ENCODE measurements at places on chromosomes 16 and 17.

- DNase-seq, result no peak
Measured at GRCh38 chr16:74071996-74072535, 224.5 kb upstream of the PSMD7 start.

- DNase-seq, result no peak
Measured at GRCh38 chr17:77769762-77770161, 188.7 kb upstream of the TNRC6C start.

DNA sequence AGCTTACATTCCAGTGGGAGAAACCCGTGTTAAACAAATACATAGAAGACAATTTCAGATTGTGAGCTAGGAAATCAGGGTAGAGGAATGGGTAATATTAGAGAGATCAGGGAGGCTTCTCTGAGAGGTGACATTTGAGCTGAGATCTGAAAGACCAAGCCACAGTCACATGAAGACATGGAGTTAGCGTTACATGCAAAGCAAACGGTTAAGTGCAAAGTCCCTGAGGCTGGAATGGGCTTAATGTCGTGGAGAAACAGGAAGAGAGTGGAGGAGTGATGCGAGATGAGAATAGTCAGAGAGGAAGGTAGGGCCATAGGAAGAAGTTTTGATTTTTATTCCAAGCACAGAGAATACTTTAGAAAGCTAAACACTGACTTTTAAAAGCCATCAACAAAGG lies 246.1 kb downstream of the IRX3 start:
- no peak for DNase-seq

GRCh38 chr17:12316021-12316420 lies 295.3 kb downstream of the MAP2K4 start:
- no peak for DNase-seq

GRCh38 chr17:79079421-79080200 lies 5.0 kb downstream of the ENGASE start:
- no peak for DNase-seq

GRCh38 chr17:80477647-80478478 lies 1.5 kb upstream of the NPTX1 start:
- DNase-seq, result no peak

- no peak for DNase-seq
Measured at GRCh38 chr16:19842426-19843157, 42.1 kb downstream of the GPRC5B start.

DNA sequence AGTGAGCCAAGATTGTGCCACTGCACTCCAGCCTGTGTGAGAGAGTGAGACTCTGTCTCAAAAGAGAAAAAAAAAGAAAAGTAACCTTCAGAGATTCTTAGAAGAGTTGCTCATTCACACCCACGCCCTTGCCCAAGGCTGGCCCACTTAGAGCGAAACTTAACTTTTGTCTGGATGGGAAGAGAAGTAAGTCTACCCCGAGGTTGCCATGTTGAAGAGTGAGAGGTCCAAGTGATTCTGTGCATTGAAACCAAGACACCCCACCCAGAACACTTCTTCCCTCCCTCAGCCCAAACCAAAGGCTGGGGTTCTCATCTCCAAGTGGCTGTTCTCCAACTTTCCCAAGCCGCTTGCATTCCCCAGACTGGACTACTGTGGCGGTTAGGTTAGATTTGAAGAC lies 2.4 kb upstream of the CISD3 start:
- DNase-seq, result no peak

GRCh38 chr16:9412915-9413264 lies 321.4 kb downstream of the HAPSTR1 start:
- no peak for DNase-seq

DNA sequence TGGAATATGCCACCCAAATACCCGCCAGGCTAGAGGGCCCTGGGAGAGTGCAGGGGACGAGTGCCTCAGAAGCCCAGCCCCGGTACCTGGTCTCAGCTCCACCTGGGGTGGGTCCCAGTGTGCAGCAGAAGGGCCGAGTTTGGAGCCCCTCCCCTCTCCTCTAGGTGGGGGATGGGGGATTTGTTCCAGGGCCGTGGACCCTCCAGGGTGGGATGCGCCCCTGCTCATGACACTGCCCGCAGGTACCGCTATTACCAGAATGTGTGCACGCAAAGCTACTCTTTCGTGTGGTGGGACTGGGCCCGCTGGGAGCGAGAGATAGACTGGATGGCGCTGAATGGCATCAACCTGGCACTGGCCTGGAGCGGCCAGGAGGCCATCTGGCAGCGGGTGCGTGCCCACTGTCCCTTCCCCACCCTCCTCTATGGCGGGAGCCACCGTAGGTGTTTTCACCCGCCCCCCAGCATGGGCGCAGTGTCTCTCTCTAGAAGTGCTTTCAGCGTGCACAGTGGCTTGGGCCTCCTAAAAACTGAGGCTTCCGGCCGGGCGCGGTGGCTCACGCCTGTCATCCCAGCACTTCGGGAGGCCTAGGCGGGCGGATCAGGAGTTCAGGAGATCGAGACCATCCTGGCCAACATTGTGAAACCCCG lies 1.2 kb downstream of the NAGLU start:
- DNase-seq, result no peak

DNA sequence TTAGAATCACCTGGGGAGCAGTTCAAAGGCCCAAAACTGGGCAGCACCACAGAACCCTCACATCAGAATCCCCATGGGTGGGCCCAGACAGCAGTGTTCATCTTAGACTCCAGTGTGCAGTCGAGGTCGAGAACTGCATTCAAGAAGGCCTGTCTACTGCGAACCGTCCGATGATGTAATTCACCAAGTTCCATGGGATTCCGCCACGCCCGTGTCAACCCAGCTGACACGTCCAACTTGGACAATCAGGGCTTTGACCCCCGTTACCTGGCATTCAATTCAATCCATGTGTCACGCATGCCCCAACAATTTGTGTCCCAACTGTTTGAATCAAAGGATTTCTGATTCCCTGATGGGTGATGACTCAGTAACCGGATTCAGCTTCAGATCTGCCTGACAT lies 9.2 kb downstream of the HSBP1 start:
- DNase-seq, result no peak

DNA sequence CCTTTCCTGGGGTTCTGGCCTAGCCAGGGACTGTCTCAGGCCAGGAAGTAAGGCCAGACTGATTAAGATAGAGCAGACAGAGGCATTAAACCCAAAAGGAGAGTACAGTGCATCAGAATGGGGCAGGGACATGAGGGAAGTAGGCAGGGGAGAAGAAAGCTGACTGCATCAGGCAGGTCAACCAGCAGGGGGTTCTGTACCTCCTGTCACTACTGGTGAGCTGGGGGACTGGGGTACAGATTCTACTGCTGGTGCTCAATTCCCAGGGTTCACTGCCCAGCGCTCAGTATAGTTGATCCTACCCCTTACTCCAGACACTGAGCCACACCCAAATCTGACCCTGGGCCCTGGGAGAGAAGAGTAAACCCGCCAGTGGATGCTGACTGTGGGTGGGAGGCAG lies 12.9 kb upstream of the MTMR4 start:
- no peak for DNase-seq

- DNase-seq, result peak; percentile 87
Measured at GRCh38 chr16:66996324-66996982, 8.1 kb downstream of the CES4A start.

DNA sequence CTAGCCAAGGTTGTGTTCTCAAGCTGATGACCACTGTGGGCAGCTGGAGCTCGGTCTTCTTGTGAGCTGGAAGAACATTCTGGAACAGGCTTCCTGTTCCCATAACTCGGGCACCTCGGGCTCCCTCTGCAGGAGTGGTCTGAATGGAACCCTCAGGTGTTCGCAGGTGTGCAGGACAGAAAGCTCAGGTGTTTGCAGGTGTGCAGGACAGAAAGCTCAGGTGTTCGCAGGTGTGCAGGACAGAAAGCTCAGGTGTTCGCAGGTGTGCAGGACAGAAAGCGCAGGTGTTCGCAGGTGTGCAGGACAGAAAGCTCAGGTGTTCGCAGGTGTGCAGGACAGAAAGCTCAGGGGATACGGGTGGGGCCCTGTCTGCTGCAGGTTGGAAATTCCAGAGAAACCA lies 109.0 kb upstream of the CACNG5 start:
- no peak for DNase-seq

DNA sequence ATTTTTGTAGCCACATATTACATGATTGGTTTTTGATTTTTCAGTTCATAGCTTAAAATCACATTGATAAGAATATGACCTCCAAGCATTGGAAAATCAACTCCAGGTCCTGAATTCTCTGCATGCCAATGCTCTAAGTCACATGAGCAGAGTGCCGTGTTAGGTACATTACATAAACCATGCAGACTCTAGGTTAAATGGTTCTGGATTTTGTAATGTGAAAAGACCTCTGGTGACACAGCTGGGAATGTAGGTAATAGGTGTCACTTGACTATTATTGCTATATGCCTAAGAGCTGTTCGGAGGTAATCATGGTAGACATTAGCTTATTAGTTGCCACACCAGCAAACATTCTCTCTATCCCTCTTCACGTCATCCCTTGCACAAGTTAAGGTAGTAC lies 231.1 kb upstream of the SALL1 start:
- DNase-seq, result no peak

GRCh38 chr16:83404261-83404660 lies 403.5 kb upstream of the HSBP1 start:
- DNase-seq, result no peak

DNA sequence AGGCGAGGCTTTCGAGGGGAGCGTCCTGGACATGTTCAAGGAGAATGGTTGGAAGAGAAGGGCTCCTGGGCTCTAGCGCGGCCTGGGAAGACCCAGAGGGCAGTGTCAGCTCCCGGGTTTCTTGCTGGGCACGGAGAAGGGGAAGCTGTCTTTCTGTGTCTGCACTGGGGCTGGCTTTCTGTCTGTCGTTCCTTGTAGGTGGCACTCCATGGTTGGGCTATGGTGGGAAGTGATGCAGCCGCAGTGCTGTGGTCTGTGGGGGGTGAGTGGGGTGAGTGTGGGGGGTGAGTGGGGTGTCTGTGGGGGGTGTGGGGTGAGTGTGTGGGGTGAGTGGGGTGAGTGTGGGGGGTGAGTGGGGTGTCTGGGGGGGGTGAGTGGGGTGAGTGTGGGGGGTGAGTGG lies 13.7 kb downstream of the RNF213 start:
- DNase-seq, result no peak

DNA sequence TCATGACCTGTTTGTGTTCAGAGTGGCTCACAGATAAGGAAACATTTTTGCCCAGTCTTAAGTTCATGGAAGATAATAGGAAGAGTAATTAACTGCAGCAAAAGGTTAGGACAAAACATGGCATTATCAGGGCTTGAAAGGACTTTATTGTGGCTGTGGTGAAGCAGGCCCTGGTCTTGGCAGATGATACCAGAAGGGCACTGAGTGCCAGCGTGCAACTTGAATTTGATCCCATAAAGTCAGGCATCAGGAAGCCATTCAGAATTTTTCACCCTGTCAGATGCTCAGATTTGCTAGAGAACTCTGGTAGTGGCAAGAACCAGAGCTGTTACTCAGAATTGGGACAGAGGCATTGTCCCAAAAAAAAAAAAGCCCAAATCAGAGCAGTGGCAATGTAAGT lies 11.2 kb upstream of the COG7 start:
- DNase-seq, result no peak

- DNase-seq, result peak; percentile 14
Measured at GRCh38 chr16:50534556-50534955, 13.6 kb upstream of the NKD1 start.

DNA sequence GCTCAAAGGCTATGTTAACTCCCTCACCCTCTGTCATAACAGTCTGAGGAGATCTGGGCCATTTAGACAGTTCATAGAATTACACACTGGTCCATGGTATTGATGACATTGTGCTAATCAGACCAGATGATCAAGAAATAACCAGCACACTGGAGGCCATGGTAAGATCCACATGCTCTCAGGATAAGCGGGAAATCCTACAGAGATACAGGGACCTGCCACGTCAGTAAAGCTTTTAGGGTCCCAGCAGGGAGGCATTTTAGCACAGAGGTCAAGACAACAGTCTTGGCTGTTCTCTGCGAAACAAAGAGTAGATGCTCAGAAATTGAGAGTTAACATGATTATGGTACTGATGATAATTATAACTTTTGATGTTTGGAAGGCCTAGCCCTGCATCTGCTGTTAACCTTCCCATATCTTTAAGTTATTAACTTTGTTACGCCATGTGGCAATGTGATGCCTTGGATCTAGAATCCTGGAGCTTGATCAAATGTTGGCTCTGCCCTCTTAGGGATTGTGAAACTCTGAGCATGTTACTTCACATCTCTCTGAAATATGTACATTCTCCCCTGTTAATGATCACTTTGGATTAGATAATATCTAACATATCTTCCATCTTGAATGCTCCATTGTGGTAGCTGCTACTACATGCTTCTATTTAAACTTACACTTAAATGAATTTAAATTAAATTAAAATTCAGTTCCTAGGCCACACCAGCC lies 172.0 kb upstream of the SOX9 start:
- DNase-seq, result no peak

DNA sequence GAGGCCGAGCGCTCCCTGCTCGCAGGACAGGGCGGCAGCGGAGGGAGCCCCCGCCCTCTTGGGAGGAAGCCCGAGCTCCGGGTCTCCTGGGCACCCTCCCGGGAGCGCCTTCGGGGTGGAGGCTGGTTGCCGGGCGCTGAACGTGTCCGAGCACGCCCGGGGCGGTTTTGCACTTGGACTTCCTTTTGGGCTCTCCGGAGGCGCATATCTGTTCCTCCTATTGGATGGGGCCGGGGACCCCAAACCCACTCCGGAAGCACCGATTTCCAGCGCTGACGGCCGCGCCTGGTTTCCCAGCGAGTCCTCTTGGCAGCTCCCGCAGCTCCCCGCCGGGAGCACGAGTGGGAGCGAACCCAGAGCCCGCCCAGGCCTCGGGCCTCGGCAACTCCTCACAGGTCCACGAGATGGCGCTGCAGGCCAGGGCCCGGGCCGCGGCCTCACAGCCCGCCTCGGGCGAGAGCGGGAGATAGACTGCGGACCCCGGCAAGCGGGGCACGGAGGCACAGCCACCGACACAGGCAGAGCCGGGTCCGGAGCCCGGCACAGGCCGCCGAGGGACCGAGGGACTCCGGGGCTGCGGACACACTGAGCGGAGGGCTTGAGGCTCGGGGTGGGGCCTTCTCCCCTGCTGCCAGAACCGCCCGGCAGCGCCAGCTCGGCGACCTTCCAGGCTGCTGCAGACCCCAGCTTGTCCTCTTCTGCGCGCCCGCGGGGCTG lies 12.7 kb downstream of the TBX2 start:
- DNase-seq, result peak; percentile 92

DNA sequence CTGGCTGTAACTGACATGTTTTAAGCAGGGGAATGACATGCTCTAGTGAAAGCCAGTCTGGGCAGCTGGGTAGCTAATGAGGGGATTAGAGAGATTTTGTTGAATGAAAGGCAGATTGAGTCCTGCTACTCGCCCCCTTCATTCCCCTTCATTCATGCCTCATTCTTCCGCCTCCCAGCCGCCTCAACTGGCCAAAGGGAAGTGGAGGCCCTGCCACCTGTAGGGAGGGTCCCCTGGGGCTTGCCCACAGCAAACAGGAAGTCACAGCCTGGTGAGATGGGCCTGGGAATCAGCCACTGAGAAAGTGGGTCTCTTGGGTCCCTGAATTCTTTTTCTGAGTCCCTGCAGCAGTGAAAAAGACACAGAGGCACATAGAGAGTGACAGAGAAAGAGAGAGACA lies 1.1 kb upstream of the CD19 start:
- DNase-seq, result no peak

- no peak for DNase-seq
Measured at GRCh38 chr16:58960484-58960883, 226.4 kb upstream of the GOT2 start.
